Mucosa of descending colon (tissue), 3 donors: ENCODE measurements at places on chromosomes 4 and X.

DNA sequence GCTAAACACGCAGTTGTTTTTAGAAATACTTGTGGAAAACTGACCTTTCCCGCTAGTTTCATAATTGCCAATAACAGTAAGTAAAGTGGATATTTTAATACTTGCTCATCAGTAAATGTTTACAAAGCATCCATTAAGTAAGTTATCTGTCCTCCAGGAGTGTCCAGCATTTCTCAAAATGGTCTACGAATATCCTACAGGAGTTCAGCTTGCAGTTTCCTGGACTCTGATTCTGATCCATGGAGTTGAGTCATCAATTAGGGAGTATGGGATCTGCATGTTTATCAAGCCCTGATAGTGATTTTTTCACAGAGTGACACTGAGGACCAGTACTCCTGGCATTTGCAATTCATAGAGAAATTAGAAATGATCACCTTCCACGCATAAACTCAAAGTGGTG is 325.2 kb upstream of the AADAT start:
- DNase-seq: no peak

- DNase-seq: no peak
Measured at GRCh38 chr4:139921429-139922184, 232.4 kb downstream of the MAML3 start.

- DNase-seq: no peak
Measured at GRCh38 chr4:83516042-83516772, 19.7 kb upstream of the GPAT3 start.

DNA sequence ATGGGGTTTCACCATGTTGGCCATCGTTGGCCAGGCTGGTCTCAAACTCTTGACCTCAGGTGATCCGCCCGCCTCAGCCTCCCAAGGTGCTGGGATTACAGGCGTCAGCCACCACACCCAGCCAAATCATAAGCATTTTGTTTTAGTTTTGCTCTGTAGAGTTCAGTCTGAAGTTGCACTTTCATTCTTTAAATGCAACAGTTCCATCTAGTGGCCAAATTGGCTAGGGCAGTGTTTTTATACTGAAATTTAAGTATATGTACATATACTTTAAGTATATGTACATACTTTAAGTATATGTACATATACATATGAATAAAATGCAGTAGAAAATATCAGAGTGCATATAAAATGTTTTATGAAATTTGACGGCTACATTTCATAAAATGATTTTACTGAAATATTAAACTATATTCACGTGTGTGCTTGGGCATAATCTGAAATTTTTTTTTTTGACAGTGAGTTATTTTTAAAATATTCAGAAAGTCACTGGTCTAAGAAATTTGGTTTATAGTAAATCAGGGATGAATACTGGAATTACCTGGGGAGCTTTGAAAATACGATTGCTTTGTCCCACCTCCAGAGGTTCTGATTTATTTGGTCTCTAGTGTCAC is 145.5 kb downstream of the NWD2 start:
- DNase-seq: peak; percentile 48

DNA sequence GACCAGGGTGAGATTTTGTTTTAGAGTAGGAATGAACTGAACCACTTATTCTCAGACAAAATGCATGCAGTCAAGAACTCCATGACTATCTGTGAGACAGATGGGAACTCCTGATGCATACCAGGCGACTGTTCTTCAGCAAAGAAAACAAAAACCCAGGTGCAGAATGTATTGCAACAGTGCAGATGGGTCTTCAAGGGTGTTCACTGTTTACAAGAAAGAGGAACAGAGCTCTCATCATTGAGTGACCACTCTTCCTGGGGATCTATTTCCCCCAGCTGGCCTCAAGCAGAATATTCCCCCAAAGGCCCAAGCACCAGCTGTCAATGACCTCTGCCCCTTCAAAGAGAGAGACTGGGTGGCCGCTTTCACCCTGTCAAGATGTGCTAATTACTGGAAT is 39.7 kb upstream of the BMP3 start:
- no peak for DNase-seq

DNA sequence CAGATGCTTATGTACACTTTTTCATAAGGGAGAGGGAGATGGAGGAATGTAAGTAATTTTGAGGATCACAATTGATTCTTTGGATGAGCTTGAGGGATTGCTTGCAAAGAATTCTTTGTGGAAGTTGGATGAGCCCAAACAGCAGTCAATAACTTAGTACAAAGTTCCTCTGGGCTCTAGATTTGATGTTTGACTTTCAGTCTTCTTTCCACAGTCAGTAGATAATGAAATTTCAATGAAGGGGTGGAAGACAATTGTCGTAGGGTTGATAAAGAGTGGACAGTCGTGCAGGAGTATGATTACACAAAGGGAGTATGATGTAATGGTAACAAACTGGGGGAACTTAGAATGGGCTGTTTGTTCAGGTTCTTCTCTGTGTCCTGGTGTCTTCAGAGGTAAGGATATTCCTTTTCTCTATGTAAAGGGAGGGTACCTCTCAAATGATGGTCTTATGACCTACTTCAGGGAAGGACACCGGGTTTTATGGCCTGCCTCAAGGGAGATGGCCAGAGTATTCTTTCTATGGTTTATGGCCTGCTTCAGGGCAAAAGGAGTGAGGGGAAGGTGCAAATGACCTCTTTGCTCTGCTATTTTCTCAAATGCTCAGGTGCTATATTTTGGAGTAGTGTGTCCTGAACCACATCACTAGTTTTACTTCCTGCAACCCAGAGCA is 1.7 kb upstream of the ABRAXAS1 start:
- no peak for DNase-seq

DNA sequence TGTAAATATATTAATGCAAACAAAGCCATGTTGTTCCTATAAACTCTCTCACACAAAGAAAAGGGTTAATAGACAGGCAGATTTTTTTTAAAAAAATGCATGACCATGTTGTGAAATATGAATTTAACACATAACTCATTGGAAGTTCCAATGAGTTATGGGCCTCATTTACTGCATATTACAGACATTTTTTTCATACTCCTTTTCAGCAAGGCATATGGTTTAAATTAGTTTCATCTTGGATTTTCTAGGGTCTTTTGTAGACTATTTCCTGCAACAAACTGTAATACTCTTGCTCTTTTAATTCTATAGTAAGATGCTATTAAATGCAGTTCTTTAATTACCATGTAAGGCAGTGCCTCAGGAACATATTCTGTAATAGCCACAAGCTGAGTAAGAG is 323.1 kb downstream of the GBA3 start:
- DNase-seq: no peak

GRCh38 chr4:140138428-140138827 is 15.6 kb downstream of the MAML3 start:
- DNase-seq: no peak

DNA sequence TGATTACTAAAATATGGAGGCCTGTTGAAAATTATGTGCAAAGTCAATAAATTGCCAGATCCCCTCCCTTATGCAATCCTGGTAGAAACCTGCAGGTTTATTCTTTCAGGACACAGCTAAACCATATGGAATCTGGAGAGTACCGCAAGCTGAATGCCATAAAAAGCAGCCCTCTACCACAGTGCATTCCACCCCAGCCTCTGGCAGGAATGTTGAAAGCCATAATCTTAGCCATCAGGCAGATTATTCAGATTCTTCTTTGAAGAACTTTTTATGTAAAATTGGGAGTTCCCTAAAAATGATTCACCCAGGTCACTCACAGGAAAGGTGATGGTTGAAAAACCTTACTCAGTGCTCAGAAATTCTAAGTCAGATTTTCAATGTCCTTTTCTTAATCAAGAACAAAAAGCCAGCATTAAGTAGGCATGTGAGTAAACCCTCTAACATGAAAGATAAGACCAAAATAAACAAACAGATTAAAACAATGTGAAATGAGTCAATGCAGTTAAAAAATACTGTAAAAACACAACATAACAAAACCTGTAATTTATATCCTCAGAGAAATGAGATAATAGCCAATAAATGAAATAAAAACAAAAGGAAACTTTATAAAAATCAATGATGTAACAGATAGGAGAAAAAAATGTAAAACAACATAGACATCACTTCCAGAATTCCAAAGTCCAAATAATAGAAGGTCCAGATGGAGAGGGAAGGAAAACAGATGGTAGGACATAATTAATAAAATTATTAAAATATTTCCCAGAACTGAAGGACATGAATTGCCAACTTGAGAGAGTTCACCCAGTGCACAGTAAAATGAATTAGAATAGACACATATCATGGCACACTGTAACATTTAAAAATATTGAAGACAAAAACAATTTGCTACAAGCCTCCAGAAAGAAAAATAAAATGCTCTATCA is 226.9 kb downstream of the FSTL5 start:
- no peak for DNase-seq

GRCh38 chr4:105490523-105490922 is 16.7 kb upstream of the PPA2 start:
- DNase-seq: no peak

- no peak for DNase-seq
Measured at GRCh38 chrX:9151772-9152307, 117.9 kb upstream of the FAM9B start.

DNA sequence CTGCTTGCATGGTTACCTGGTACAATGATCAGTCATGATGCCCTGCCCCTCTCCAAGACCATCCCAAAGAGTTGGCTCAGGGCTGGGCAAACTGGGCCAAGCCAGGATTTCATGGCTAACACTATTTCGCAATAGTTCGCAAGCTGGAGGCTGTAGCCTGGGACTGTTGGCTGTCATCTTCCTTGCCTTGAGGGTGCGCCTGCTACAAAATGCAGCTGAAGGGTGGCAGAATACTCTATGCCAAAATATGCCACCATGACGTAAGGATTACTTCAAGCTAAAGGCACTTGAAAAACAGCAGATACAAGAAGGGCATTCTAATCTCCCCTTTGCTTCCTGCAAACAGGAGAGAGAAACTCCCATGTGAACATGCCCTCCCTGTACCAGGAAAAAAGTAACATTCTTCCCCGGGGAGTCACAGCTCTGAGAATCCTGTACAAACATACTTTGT is 21.0 kb downstream of the SAT1 start:
- DNase-seq: peak; percentile 37

GRCh38 chrX:4905576-4905975 is 1192.1 kb upstream of the PRKX start:
- no peak for DNase-seq

DNA sequence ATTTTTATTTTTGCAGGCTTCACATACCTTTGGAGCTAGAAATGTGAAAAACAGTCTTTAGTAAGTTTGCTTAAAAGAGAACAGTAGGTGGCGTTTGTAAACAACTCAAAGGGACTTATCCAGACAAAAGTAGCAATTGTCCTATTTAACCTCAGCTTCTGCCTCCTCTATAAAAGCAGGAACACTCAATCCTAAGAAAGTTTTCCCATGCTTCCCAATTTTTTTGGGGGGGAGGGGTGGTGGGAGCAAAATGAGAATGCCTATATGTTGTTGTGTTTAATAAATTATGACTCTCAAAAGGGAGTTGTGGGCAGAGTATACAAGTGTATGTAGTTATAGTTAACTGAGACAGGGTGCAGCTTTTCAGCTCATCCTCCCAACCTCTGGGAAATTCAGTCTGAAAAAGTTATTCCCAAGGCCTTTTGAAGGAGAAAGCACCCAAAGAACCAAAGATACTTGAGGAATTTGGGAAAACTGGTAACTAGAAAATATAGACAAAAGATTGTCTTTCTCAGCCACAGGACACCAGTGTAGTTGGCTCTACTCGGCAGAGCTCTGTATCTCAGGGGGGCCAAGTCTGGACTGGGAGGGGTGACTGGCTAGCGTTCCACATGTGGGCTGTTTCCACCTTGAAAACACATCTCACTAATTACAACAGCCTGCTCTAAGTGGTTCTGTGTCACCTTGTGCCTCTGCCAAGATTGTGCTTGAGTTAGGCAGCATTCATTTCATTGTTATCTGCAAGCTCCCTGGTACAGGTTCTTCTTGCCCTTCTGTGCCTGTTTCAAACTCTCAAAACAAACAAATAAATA is 2.8 kb downstream of the SFRP2 start:
- DNase-seq: no peak

GRCh38 chr4:110415041-110415440 is 60.9 kb upstream of the ENPEP start:
- no peak for DNase-seq

GRCh38 chr4:174474457-174475075 is 47.7 kb downstream of the HPGD start:
- no peak for DNase-seq

DNA sequence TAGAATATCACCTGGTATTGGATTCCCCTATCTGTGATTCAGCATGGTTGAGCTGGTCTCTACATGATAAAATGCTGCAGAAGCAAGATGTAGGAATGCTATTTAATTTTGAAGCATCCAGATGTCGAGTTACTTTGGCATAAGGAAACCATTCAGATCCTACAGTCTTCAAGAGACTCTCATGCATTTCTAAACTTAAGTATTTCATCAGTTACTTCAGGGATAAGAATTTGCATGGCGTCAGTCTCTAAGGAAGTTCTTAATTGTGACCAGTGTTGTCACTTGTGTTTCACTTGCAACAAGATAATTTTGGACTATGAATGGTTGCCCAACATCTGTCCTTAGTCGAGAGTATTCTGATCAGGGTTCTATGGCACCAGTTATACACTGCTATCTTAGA is 192.4 kb downstream of the CCNG2 start:
- DNase-seq: no peak

- no peak for DNase-seq
Measured at GRCh38 chr4:133996431-133997121, 205.0 kb downstream of the PABPC4L start.

GRCh38 chr4:2303121-2303685 is 41.3 kb upstream of the MXD4 start:
- no peak for DNase-seq
